Stimulated activated CD8-positive, alpha-beta memory T cell treated with anti-CD3 and anti-CD28 coated beads, Interleukin-7, amount 100 ng/mL, for 1 hour (primary cell): ENCODE measurements at places on chromosomes 2 and 18.

- DNase-seq, result no peak
Observed at GRCh38 chr2:196954001-196954400, 27.5 kb upstream of the PGAP1 start.

- DNase-seq, result peak; percentile 99
Observed at GRCh38 chr2:69914950-69915945, at the start of gene MXD1. Gene MXD1, plus strand, starts transcription at chr2:69915109. Its CDS starts 222 bp downstream, at chr2:69915331.

DNA sequence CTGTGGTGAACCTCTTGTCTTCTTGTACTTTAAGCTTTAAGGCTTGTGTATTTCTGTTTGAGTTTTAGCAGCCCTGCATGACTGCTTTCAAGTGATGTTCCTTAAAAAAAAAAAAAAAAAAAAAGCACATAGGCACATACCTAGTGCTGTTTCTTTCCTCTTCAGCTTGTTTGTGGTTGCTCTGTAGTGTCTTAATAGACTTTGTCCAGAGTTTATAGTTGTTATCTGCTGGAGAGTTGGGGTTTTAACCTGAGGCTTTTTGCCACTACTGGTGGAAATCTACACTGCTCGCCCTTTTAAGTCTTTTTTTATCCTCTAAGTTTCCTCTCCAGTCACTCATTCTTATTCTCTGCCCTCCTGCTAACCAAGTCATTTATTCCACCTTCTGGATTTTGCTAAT is 34.5 kb downstream of the AGFG1 start:
- no peak for DNase-seq

DNA sequence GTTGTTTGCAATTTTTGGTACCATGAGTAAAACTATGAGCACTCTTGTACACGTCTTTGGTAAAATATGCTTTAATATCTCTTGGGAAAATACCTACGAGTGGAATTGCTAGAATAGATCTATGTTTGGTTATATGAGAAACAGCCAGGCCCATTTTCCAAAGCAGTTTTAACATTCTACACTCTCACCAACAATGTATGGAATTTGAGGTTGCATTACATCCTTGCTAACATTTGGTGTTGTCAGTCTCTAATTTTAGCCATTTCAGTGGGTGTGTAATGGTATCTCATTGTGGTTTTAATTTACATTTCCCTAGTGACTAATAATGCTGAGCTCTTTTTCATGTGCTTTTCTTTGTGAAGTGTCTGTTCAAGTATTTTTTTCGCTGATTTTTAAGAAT is 118.9 kb upstream of the TCF4 start:
- DNase-seq, result no peak

- DNase-seq, result no peak
Observed at GRCh38 chr2:230742781-230743180, 30.1 kb downstream of the CAB39 start.

- DNase-seq, result no peak
Observed at GRCh38 chr2:172864182-172864581, 128.5 kb downstream of the RAPGEF4 start.

DNA sequence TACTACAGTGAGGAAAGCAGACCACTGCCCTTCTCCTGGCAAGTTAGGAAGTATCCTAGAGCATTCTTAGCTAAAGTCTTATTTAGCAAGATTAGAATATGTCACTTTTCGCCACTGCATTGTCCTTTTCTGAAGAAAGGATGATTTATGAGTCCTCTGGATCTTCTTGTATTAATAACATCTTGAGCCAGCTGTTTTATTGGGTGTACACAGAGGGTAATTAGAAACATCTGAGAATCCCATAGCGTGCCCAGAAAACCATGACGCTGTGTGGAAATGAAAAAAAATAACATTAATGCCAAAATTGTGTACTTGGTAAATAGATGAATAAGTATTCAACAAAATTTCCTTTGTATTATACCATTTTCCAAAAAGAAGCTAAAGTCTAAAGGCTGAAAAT is 198.7 kb downstream of the LTBP1 start:
- no peak for DNase-seq

- no peak for DNase-seq
Observed at GRCh38 chr2:191936882-191937405, 90.1 kb upstream of the CAVIN2 start.

- DNase-seq, result no peak
Observed at GRCh38 chr2:162267996-162268395, 24.8 kb upstream of the FAP start.

- no peak for DNase-seq
Observed at GRCh38 chr18:48785736-48786454, 164.9 kb downstream of the SMAD7 start.

DNA sequence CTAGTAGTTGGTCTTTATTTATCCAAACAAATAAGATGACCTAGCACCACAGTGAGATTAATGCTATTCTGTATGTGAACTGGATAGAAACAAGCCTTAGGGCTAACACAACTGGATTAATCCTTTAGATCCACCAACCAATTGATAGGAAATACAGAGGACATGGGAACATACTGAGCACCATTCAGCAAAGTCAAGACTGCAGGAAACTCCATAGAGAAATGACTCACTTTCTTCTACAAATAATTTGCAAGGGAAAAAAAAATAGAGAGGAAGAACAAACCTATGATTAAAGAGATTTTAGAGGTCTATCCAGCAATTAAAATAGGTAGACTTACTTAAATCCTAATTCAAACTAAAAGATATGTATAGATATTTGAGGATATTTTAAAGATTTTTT is 23.9 kb downstream of the WDFY1 start:
- no peak for DNase-seq

DNA sequence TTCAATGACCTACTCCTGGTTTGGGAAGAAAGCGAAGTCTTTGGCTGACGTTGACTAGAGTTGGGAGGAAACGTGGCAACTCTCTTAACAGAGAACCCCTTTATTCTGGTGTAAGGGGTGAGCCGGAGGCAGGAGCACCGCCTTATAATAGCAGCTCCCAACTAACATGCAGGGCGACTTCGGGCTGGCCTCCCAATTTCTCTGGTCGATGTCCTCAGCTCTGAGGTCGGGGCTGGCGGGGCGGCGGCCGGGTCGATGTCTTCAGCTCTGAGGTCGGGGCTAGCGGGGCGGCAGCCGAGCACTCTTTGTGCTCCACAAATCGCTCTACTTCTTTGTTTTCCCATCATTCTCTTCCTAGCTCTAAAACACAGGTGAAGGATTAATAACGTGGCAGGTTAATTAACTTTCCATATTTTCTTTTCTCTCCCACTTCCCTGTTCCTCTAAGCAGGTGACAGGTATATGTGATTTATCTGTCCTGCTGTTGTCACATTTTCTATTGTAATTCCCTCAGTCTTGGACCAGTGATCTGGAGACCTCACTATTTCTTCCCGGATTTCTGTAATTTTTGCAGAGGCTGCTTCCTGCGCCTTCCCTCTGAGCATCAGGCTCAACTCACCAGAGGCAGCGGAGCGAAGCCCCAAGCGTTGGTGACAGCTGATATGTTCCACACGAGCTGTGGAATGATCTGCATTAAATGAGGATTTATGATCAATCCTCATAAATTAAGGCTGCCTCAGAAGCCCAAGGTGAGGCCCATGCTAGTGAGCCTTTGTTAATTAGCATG is 64.3 kb downstream of the ACKR3 start:
- DNase-seq, result no peak

- no peak for DNase-seq
Observed at GRCh38 chr2:128536925-128537620, 218.4 kb upstream of the HS6ST1 start.

DNA sequence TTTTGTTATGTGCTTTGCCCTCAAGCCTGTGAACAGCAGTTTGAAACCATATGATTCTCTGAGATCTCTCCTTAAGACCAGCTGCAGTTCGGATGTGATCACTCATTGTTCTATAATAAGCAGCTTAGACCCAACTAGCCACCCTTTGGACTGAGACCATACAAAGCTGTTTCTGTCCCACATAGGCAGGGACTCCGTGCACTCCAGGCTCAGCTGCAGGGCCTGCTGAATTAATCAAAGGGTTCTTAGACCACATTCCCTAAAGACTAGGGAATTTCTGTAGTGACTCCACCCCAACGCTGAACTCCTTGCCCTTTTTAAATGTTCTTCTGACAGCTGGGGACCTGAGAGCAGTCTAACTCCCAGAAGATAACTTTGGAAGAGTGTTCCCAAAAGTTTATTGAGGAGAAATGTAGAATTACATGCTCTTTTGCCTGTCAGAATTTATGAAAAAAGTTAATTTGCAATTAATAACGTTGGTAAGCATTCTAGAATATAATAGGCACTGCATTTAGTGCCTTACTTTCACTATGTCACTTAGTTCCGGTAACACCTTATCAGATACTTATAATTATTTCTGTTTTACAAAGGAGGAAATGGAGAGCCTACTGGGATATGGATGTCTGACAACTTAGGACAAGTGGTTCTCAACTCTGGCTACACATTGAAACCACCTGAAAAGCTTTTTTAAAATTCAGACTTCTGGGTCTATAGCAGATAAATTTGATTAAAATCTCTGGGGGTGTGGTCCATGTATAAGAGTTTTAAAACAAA is 42.3 kb downstream of the GULP1 start:
- no peak for DNase-seq

- no peak for DNase-seq
Observed at GRCh38 chr2:38505779-38506178, 96.9 kb downstream of the HNRNPLL start.

DNA sequence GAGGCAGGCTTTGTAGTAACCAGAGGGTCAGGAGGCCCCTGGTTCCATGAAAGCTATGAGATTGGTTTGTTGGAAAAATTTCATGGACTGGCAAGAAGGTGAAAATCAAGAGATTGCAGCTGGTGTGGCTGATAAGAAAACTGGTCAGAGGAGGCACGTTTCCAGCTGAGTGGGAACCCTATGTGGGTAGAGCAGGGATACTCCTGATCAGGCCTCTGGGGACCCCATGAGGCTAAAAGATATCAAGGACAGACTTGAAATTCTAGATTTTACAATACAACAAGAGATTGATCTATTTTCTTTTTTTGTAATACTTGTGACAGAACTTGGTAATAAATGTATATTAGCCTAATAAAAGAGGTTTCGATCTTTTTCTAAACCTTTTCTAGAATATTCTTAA is 1615.1 kb downstream of the DPP10 start:
- DNase-seq, result no peak

- no peak for DNase-seq
Observed at GRCh38 chr2:107091163-107091864, 205.3 kb upstream of the ST6GAL2 start.

DNA sequence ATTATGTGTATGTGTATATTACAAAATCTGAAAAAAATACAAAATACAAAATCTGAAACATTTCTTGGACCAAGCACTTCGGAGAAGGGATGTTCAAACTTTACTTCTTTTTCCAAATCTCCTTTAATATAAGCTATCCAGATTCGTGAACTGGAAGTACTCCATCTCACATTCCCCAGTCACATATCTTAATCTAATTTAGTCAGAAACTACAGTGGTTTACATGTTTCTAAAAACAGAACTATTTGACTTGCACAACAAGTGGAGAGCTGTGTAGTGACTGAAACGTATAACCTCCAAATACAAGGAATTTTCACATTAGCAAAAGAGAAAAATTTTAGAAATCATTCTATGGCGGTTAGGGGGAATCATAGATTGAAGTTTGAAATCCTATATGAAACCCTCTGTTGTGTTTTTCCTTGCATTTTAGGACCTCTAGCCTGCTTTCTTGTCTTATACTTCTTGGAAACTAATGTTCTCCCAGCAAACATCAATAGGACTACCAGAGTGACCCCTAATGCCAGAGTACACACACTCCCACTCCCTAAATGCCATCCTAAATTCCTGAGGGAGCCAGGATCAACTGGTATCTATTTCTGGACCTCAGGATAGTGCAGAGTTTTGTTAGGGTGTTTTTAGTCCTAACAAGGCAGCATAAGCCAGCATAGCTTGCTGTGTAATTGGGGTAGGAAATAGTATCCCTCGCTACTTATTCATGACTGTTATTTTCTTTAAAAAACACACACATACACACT is 30.2 kb upstream of the ROCK1 start:
- DNase-seq, result no peak

DNA sequence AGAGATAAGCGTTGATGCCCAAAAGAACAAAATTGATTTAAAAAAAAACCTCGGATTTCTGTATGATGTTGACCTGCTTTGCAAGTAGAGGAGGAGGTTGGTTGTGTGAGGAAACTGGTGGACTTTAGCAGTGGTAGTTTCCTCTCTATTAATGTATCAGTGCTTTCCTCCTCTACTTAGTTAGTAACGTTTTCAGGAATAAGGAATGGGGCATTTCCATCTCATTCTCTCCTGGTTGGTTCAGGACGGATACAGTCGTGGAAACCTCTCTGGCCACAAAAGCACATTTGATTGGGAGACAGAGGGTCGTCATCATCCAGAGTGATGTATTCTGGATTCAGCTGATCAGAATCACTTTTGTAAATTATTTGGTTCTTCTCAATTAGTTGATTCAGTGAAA is 1.5 kb downstream of the FHOD3 start:
- no peak for DNase-seq

- DNase-seq, result peak; percentile 19
Observed at GRCh38 chr2:950080-950966, at the start of gene SNTG2. Gene SNTG2, plus strand, starts transcription at chr2:950849. Its CDS starts 148 bp downstream, at chr2:950997.

DNA sequence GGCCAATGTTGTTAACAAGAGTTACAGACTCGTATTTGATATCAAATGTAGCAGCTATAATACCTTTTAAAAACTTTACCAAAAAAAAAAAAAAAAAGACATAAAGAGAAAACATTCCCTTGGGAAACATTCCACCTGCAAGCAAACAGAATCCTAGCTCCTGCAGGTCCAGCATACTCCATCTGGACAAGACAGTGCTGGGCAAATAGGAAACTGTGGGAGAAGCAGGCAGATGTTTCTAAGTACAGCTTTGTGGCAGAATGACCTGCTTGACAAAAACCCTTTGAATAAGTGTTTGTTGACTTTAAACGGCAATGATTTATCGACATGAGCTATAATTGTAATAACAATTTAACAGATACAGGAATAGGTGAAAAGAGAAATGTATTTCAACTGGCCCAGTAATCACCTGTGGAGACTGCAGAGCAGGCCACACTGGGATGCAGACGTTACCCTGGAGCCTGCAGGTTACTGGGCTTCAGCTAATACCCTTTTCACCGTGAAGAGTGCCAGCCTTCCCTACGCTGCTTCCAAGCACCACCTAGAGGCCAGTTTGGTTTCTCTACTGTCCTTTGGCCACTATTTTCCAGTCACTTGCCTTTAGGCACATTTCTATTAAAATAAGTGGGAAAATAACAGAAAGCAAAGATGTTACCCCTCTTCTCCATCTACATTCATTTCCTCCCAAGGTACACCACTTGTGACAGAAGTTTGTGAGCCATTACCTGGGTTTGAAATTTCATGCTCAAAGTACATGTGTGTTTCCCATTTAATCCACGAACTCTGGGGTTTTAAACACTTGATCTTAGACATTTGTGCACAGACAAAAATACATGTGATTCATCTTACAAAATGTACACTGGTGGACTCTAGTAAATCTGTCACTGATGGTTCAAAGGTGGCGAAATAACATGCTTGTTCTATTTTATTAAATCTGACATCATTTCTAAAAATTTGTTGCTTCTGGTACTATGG is 96.9 kb upstream of the ZNF397 start:
- no peak for DNase-seq

GRCh38 chr2:117760916-117761315 is 53.6 kb upstream of the DDX18 start:
- no peak for DNase-seq

- DNase-seq, result no peak
Observed at GRCh38 chr18:9001209-9001608, 101.3 kb upstream of the NDUFV2 start.

GRCh38 chr2:238883421-238883901 is 35.6 kb downstream of the TWIST2 start:
- DNase-seq, result no peak
